ENCODE measurements at places on chromosomes 12 and 14.

DNA sequence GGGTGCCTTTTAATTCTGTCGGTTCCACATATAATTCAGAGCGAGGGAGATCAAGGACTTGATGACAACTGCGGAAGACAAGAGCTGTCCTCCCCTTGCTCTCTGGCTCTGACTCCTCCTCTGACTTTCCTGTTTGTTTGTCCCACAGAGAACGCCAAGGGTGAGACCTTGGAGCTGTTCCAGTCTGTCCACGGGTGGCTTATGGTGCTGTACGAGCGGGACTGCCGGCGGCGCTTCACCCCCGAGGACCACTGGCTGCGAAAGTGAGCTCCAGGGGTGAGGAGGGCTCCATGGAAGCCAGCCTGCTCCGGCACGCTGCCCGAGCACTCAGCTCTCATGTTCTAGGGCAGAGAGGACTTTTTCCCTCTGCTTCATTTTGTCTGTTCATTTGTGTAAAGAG, 32.8 kb downstream of the UBE3B start:
- no peak for DNase-seq

GRCh38 chr12:132188451-132188901, 44.2 kb downstream of the NOC4L start:
- DNase-seq, result no peak

- DNase-seq, result no peak
Measured at GRCh38 chr12:19382111-19382526, 57.2 kb upstream of the AEBP2 start.

DNA sequence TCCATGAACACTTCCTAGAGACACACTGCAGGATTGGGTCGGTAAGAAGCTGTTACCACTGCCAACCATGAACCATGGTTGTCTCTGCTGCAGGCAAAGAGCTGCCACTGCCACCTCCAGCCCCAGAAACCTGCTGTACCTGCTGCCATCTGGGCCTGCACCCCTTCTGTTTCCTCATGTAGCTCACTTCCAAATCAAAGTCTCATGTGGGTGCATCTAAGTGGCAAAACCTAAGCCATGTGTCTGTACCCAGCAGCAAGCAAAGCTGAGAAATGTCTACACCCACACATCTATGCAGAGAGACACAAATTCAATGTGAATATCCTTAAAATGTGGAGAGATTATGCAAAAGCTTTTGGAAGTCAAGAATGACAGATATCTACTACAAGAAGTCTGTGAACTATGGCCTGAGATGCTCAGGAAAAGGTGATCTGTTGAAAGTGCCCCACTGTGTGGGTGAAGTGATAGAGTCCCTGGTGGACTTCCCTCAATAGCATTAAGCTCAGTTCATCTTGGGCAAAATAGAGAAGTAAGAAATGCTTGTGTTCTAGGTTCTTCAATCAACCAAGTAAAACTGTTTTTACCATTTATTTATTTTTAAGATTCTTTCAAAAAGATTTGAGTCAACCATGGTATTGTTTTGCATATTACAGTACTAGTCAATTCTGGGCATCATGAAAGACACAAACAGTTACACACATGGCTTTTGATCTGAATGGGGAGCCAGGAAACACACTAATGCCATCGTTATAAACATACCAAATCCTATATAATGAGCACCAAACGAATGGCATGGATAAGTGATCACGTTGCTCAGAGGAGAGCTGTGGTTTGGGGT, 64.4 kb downstream of the FOS start:
- DNase-seq, result no peak

- DNase-seq, result no peak
Measured at GRCh38 chr12:47207340-47207717, 127.6 kb upstream of the AMIGO2 start.

DNA sequence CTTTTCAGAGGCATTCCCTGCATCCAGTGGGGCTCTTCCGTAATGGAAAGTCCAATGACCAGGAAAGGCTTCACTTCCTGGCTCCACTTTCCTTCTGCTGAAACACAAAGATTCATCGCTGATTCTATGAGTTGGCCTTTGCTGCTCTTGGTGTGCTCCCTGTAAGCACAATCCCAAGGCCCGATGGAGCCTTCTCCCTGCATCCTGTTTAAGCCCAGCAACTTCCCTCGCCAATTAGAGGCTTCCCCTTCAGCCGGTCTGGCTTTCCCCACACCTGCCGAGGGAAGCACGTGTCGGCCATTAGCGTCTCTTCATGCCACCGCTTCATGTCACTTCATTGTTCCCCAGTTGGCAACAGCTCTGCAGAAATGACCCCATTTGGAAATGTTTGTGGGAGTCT, 693.9 kb downstream of the MED13L start:
- no peak for DNase-seq

DNA sequence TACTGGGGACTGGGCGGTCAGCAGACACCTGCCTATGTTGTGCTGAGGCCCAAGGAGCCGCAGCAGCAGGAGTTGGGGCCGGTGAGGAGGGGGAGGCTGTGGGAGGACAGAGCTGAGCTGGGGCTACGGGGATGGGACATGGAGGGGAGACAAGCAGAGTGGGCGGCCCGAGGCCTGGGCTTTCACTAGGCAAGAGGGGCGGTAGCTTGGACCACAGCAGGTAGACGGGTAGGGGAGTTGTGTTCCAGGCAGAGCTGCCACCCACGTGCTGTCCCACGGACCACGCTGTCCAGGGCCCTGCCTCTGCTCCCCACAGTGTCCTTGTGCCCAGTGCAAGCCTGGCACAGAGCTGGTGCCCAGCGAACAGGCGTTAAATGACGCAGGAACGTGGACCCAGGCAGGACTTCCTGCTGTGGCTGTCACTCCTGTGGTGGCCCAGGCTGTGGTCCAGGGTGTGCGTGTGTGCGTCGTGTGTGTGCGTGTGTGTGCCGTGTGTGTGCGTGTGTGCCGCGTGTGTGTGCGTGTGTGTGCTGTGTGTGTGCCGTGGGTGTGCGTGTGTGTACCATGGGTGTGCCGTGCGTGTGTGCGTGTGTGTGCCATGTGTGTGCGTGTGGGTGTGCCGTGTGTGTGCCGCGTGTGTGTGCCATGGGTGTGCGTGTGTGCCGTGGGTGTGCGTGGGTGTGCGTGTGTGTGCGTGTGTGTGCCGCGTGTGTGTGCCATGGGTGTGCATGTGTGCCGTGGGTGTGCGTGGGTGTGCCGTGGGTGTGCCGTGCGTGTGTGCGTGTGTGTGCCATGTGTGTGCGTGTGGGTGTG, 6.8 kb downstream of the CEP170B start:
- DNase-seq, result no peak

- DNase-seq, result no peak
Measured at GRCh38 chr12:89038831-89039512, 313.3 kb downstream of the DUSP6 start.

DNA sequence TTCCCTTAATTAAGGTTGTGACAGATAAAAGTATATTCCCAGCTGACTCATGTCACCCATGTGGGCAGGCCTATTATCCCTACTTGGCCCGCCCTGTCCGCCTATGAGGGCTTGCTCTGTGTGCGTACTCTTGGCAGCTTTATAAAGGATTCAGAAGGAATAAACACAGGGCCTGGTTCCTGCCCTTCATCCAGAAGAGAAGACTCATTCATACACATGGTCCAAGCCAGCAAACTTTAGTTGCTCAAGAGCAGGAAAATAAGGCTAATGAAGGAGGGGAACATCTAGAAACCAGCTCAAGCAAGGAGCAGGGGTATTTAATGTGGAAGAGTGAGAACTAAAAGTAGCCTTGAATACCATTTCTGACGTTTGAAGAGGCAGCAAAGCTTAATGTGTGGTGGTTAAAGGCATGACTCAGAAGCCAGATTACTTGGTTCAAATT, 141.9 kb downstream of the CRADD start:
- no peak for DNase-seq

DNA sequence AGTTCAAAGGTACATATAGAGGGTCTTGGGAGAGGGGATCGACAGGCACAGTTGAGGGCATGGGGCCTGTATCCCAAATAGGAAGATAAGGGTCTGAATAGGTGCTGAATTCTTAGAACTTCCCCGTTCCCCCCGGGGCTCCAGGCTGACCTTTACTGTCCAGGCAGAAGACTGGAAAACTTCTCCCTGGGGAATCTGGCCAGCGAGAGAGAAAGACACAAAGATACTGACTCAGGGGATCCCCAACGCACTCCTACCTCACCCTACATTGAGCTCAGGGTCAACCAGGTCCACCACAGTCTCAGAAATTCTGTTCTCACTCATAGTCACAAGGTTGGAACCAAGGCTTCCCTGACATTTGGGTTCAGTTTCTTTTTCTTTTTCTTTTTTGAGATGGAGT, 46.2 kb downstream of the ACACB start:
- DNase-seq, result no peak

GRCh38 chr12:74537126-74537706, 419 bp upstream of the ATXN7L3B start:
- DNase-seq, result no peak

DNA sequence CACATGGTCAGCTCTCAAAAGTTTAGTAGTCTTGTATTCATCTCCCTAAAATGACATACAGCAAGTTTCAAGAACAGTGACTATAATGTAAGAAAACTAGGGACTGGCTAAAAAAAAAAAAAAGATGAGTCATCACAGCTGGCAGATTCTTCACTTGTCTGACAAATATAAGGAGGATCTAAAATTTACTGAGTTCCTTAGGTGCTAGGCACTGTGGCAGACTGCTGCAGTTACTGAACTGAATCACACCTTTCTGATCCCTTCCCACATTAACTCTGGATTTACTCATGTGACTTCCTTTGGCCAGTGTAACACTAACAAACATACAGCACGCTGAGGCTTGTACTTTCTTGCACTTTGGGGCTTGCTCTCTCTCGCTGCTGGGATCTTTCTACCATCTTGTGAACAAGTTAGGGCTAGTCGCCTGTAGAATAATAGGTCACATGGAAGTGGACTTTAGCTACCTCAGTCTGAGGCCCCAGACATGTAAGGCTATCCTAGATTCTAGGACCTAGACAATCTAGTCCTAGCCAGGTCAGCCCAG, 32.1 kb downstream of the BAZ1A start:
- no peak for DNase-seq

GRCh38 chr14:91258011-91258618, 13.6 kb upstream of the GPR68 start:
- no peak for DNase-seq

GRCh38 chr14:79295385-79295784, 915.9 kb downstream of the DIO2 start:
- no peak for DNase-seq

DNA sequence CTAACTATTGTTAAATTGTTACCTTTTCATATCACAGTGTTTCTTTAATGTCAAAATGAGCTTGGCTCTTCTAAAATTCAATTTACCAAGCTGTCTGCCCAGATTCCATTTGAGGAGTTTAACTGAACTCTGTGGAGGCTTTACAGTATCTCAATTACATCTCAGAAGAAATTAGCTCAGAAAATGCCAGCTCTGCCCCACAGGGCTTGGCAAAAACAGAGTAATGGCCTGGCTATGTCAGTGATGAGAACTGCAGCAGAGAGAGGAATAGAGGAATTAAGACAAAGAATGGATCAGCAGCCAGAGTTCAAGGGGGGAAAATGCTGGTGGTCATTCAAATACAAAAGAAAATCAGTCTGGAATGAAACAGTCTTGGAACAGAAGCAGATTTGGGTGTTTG, 15.8 kb upstream of the TMTC1 start:
- DNase-seq, result no peak

- no peak for DNase-seq
Measured at GRCh38 chr12:6697584-6698351, 2.8 kb downstream of the PIANP start.

DNA sequence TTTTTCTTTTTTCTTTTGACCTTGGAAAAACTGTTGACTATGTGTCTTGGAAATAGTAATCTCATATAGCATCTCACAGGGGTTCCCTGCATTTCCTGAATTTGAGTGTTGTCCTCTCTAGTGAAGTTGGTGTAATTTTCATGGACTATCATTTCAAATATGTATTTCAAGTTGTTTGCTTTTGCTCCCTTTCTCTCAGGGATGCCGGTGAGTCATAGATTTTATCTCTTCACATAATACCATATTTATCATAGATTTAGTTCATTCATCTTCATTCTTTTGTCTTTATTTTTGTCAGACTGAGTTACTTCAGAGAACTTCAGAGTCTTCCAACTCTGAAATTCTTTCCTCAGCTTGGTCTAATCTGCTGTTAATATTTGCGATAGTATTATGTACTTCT, 1320.6 kb downstream of the LRFN5 start:
- DNase-seq, result no peak

- no peak for DNase-seq
Measured at GRCh38 chr12:39824505-39825212, 205.1 kb upstream of the ABCD2 start.

DNA sequence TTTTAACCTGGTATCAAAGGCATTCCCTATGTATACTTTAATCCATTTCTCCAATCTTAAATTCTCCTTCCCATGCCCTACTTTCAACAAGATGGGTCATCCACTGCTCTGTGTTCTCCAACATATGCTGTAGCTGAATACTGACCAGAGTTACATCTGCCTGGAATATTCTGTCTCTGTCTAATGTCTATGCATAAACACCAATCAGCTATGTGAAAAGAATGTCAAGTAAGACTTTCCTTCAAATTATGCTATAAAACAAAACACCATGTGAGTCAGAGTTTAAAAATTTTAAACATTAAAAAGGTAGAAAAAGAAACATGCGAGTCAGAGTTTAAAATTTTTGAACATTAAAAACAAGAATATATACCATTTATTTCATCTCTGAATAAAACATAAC, 19.3 kb downstream of the NT5DC3 start:
- no peak for DNase-seq

GRCh38 chr12:127343940-127344339, 923.0 kb upstream of the TMEM132C start:
- no peak for DNase-seq

DNA sequence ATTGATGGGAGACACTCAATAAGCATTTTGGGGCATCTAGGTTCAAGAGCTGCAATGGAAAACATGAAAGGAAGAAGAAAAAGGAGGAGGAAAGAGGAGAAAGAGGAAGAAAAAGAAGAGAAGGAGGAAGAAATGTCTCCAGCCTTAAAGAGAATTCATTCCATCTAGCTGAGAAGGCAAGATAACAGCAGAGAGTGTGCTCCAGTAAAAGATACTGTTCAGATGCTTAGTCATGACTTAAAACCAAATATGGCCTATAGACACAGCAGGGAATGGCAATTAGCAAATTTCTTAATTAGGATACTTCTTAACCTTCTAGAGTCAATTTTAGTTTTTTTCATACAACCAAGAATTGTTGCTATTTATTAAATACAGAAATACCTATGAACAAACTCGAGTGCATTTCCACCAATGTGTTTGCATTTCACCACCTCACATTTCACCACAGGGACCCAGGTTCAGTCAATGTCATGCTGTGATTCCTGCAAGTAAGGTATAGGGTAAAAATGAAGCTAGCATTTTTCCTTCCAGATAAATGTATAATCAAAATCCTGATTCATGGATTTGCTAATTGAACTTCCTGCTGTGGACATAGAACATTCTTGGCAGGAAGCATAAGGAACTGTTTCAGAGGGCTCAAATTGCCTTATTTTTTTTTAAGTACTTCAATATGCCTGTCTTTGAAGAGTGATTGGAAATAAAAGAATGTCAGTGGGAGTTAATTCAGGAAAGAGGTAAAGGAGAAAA, 177.8 kb downstream of the RPS29 start:
- DNase-seq, result no peak
